Stimulated activated CD8-positive, alpha-beta memory T cell treated with anti-CD3 and anti-CD28 coated beads, Interleukin-12 subunit alpha, Interleukin-12 subunit beta, amount 100 ng/mL, for 4 hours (primary cell): ENCODE measurements at places on chromosomes 3 and 15.
A peak's percentile ranks its signal among the peaks of the same experiment; 100 is the strongest.

DNA sequence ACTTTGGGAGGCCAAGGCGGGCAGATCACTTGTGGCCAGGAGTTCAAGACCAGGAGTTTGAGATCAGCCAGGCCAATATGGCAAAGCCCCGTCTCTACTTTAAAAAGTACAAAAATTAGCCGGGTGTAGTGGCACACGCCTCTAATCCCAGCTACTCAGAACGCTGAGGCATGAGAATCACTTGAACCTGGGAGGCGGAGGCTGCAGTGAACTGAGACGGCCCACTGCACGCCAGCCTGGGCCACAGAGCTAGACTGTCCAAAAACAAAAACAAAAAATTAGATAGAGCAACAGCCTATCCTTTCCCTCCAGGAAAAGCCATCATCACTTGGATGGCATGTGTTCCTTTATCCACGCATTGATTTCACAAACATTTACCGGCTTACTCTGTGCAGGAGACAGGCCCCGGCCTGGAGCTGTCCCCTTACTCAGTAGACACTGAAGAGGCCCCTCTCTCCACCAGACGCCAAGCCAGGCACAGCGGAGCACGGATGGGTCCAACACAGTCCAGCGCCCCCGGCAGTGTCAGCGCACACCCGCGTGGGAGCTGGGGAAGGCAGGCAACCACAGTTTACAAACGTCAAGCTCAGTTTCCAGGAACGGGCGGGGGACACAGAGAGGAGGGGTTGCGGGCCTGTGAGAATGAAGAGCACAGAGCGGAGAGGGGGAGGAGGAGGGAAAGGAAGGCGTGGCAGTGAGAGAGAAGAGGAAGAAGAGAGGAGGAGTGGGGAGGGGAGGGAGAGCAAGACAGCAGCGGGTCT, 3.1 kb downstream of the GP5 start:
- peak; percentile 22 for DNase-seq

GRCh38 chr15:67907184-67907723, 67.4 kb upstream of the RNU6-1 start:
- no peak for DNase-seq

DNA sequence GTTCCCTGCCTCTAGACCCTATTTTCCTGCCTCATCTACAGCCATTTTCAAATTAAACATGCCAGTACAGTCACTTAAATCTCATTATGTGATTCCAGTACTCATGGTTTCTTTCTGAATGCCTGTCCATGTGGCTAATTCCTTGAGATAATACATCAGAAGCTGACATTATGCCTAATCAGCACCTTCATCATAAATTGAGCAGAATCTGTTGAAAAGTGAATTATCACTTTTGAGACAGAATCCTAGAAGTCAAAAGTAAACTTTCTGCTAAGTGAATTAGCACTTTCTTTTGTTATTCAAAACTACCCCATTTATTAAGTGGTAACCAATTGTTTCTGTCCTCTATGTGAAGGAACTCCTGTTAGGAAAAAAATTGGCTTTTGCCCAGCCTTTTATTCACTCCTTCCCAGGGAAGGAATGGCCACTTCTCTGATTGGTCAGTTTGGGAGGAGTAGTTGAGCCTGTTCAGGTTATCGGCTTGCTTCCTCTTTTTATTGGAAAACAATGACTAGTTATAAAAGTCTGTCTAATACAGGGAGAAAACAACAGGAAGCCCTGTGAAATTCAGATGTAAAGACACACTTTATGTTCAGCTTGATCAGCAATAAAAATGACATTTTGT, 40.5 kb downstream of the OSTN start:
- no peak for DNase-seq

DNA sequence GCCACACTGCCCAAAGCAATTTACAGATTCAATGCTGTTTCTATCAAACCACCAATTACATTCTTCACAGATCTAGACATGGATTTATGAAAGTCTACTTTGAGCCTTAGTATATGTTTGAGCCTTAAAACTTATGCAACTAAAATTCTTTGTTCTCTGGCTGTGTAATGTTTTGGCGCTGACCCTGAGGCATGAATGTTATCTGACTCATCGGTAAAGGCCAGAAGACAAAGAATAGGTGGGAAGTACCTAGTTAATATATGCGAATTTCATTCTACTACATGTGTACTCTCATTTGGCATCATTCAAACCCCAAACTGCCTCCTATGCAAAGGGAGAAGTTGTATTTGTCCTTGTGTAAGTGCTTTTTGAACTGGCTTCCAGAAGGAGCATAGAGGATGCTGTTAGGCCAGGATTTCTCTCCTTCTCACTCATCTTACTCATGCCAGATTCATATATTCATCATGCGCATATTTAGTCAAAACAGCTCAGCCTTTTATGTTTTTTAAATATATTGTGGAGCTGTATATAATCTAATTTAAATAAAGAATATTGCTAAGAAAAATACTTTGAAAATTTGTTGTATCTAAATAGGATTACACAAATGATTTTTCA, 204.2 kb downstream of the NFKBIZ start:
- no peak for DNase-seq

- DNase-seq, result peak; percentile 13
Observed at GRCh38 chr3:129383292-129383860, 45.1 kb downstream of the EFCAB12 start.

DNA sequence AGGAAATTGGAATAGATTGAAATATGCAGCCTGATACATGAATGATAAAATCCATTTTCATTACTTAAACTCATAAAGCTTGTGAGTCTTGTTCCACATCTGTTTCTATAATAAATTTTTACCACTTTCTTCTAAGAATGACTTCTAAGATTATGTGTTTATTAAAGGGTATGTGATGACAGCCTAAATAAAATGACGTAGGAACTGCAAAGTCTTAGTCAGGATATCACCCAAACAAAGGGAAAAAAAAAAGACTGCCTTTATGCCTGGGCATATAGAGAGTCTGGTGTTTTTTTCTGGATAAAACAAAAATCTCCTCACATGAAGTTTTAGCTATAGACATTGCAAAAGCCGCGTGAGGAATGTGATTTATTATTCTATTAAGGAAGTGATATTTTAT, 844.0 kb downstream of the DIPK2A start:
- no peak for DNase-seq

DNA sequence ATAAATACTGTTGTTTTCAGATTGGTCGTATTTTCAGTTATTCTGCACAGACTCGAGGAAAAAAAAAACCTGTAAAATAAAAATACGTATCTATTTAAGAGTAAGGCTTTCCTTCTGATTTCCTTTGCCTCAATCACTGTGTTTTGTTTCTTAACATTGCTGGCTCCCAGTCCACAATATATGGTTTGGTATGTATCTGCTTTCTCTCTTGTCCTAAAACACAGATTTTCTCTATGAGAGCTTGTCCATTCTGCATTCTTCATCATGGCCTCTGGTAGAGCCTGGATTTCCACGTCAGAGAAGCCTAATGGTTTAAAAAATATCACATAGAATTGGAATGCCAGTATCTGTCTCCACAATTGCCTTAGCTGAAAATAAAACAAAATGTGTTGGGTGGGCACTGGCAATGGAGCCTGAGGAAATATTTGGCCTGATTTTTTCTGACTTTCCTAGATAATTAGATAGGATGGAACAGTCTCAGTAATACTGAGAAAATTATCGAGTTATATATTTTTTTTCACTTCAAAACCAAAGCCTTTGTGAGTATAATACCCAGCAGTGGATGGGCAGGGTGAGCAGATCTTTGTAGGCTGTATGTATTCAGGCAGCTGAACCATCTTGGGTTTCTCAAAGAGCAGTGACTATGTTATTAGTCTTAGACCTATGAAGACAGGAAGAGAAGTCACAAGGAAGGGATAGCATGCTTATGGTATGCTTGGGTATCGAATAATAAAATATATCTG, 1.9 kb downstream of the CD200 start:
- no peak for DNase-seq

DNA sequence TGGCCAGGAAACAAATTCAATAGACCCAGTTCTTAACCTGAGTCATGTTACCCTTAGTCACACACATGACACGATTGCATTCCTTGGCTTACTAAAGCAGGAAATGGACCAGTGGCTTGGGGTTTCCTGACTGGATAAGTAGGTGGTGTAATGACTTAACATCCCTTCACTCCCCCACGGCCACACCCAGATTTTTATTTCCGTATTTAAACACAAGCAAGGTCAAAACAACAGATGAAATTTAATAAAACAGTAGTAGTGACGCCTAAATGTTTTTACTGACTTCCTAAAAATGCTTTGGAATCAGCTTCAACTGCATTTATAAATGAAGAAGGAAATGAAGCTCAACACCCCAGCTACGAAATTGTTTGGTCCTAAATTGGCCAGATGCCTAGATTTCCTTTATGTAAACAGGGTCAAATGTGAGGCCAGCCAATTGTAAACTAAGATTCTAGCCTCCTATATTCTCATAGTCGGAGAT, 324.3 kb downstream of the CHST2 start:
- no peak for DNase-seq

GRCh38 chr15:44490622-44491021, 46.3 kb upstream of the EIF3J start:
- no peak for DNase-seq

- DNase-seq, result no peak
Observed at GRCh38 chr3:170606675-170607074, 20.8 kb upstream of the SLC7A14 start.

- DNase-seq, result no peak
Observed at GRCh38 chr15:89442671-89443307, 53.6 kb downstream of the RHCG start.

DNA sequence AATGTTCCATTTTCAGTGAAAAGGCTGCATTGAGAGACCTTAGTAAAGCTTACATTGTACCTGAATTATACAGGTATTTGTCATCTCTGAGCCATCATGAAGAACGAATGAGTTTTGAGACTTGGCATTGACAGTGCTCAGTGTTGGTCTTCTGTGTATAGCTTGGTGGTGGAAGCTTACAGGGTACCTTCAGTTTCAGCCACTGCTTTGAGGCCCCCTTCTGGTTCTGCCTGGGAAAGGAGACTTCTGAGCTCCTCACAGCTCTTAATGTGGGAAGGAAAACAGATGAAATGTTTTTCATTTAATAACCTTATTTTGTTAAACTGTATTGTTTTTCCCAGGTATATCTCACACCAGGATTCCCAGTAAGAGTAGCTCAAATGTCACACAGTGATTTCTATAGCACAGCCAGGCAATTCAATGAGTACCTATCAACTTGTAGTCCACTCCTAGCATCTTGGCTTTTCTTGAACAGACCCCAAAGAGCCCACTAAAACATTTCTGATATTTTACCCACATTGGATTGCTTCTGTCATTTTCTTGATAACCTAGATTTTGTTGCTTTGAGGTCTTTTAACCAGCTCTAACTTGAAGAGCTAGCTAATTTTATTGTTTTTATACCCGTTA, 5.6 kb downstream of the SERPINI1 start:
- no peak for DNase-seq

- DNase-seq, result no peak
Observed at GRCh38 chr3:197746801-197747237, 2.9 kb upstream of the FYTTD1 start.

DNA sequence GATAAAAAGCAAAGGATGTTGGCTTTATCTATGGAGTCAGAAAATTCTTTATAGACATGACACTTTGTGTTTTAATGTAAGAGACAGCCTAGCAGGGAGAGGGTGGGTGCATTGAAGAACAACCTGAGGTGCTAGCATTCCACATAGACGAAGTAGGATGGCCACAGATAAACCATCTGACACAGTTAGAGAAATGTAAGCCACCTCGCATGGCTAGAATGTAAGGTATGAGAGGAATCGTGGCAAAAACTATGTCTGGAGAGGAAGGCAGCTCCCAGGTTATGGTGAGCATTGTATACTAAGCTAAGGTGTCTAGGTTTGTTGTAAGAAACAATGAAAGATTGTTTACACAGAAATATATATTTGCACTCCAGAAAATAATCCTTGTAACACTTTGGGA, 194.0 kb upstream of the SLITRK3 start:
- no peak for DNase-seq

- no peak for DNase-seq
Observed at GRCh38 chr15:30023798-30024295, 58.9 kb upstream of the GOLGA8J start.

DNA sequence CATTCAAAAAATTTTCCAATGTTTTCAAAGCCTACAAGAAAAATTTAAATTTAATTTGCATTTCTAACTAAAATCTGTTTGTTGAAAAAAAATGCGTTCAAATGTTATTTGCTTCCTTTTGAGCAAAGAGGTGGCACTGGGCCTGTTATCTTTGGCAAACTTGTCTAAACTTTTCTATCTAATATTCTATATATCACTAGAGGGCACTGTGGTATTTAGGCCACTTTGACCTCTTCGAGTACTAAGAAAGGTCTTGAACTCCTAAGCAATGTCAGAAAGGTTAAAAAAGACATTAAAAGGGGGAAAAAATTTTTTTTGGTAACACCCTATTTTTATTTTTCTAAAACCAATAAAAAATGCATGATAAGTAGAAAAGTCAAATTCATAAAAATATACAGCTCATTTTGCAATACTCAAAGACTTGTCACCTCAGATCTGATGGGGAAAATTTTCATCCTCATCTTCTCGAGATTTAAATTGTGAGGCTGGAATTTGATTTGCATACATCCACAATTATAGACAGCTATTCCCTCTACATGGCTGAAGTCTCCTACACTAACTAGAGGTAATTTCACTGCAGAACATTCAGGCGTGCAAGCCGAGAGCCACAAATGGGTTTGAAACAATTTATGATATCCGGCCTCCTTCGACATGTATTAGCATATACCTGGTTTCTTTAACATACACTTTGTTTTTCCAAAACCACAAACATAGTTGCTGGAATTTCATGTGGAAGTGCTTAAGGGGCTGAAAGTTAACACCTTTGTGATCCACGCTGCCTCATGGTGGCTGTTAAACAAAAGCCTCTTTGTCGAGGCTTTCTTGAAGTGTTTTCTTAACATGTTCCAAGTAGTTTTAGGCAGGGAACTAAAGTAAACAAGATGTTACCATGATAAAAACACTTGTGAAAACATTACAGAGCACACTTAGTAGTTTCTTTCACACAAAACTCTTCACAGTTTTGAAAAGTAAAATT, 576.4 kb downstream of the FOXP1 start:
- DNase-seq, result no peak

DNA sequence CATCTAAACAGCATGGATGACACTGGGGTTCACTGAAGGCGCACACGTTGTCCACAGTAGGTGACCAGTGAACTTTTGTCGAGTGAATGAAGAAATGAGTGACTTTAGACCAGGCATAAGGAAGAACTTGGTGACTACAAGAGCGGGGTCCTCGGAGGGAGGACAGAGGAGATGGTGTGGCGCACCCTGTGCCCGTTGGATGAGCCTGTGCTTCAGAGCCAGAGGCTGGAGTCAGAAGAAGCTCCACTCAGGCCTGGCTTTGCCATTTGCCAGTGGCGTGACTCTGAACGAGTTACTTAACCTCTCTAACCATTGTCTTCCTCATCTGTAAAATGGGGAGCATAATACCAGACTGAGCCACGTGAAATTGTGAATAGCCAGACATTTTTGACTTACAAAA, 42.2 kb downstream of the MUC4 start:
- no peak for DNase-seq

GRCh38 chr3:82274897-82275296, 513.5 kb upstream of the GBE1 start:
- DNase-seq, result no peak

GRCh38 chr15:89531796-89532537, 35.6 kb upstream of the RHCG start:
- no peak for DNase-seq

- no peak for DNase-seq
Observed at GRCh38 chr3:124599779-124600693, 130.2 kb upstream of the UMPS start.

GRCh38 chr3:158908187-158908734, 106.4 kb downstream of the MFSD1 start:
- DNase-seq, result no peak

- DNase-seq, result no peak
Observed at GRCh38 chr3:111548756-111549155, 6.8 kb downstream of the CD96 start.
